ENCODE measurements at places on chromosomes 4 and X.

GRCh38 chr4:151992332-151993154 is 231.7 kb upstream of the GATB start:
- no peak for DNase-seq

- DNase-seq: no peak
Measured at GRCh38 chr4:45638641-45639040, 485.2 kb downstream of the GABRG1 start.

DNA sequence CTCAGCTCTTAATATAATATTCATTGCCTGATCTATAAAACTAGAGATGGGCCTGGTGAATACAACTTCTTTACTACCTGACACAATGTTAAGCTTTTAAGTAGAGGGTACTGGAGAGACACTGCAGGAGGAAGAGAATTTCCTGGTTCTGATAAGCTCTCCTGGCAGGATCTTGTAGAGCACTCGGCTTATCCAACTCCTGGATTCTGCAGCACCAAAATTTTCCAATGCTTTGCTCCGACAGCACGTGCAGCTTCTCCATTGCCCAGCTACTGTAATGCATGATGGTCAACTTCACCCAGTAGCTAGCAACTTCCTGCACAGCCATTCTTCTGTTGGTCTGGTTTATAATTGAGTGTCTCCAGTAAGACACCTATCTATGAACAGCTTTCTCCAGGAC is 686.2 kb upstream of the BOD1L1 start:
- no peak for DNase-seq

GRCh38 chr4:150005537-150005936 is 72.7 kb upstream of the DCLK2 start:
- DNase-seq: no peak

DNA sequence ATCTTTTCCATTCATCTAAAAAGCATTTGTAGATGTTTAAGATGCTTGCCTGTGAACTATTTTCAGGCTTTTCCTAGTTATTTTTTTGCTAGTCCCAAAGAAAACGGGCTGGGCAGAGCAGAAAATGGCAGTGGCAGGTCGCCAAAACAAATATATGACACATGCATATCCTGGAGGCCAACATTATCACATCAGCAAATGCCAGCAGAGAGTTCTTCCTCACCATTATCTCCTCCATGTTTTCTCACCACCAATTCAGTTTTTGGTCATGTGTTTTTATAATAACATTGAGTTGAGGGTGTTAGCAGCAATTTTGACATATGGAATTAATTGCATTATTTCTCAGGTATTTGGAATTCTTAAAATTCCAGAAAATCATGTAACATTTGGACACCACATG is 97.9 kb upstream of the EOLA2 start:
- peak; percentile 69 for DNase-seq
